ENCODE measurements at places on chromosomes 1 and 21.

- DNase-seq, result no peak
Measured at GRCh38 chr1:211935448-211935970, 99.8 kb downstream of the INTS7 start.

GRCh38 chr1:245645894-245646293, 491.1 kb downstream of the KIF26B start:
- no peak for DNase-seq

DNA sequence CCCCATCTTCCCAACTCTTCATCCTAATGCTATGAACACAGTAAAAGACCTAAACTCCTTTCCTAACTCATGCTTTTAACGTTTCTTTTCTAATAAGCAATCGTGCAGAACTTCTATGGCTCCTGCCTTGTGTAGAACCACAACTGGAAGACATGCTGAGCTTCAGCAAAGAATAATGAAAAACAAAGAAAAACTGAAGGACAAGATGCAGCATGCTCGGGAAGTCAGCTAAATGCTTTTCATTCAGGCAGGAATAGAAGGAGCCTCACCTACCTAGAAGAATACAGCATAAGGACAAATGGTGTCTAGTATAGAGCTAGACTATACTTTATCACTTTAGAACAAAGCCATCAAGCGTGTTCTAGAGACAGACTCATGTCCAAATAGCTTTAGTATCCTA, 45.9 kb downstream of the LUZP1 start:
- DNase-seq, result no peak

DNA sequence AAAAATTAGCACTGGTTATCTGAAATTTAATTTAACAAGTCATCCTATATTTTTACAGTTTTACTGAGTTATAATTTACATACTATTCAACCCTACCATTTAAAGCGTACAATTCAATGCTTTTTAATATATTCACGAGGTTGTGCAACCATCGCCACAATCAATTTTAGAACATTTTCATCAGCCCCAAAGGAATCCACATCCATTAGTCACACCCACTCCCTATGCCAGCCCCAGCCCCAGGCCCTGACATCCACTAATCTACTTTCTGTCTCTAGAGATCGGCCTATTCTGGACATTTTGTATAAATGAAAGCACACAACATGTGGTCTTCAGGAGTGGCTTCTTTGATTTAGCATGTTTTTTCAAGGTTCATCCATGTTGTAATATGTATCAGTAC, 134.7 kb downstream of the PSMG1 start:
- DNase-seq, result no peak

DNA sequence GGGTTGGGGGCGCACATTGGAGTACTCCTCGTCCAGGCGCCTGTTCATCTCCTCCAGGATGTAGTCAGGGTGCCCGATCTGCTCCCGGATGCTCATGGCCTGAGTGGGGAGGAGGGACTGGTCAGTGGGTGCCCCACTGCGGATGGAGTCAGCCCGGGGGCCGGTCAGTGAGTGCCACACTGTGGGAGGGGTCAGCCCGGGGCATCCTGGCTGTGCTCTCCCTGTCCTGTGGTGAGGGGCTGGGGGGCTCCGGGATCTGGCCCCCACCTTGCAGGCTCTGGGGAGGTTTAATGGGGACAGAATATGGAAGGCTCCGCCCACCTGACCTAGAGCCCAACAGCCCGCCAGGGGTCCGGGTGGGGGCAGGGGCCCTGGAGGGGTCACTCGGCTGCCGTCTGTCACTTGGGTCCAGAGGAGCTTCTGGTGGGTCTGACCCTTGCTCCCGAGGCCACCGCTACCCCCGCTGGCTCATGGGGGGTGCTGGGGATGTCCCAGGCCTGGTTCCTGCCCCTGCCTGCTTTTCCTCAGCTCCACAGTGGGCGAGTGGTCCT, 8.8 kb downstream of the PRXL2B start:
- no peak for DNase-seq

GRCh38 chr1:61618193-61618592, 106.7 kb downstream of the TM2D1 start:
- no peak for DNase-seq

DNA sequence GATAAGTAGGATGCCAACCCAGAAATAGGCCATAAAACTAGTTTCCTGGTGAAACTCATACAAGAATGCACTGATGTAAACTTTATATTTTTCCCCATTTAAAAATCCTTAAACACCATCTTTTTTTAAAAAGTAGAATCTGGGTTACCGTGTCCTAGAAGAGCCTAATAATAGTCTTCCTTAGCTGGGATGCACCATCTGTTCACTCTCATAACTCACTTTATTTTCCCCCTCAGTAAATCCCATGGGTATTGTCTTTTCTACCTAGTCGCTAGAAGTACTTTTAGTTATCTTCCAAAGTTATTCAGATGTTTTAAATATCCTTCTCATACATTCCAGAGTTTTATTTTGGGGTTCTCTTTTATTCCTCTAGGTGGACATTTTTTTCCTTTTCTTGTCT, 250.2 kb downstream of the PLA2G4A start:
- no peak for DNase-seq

DNA sequence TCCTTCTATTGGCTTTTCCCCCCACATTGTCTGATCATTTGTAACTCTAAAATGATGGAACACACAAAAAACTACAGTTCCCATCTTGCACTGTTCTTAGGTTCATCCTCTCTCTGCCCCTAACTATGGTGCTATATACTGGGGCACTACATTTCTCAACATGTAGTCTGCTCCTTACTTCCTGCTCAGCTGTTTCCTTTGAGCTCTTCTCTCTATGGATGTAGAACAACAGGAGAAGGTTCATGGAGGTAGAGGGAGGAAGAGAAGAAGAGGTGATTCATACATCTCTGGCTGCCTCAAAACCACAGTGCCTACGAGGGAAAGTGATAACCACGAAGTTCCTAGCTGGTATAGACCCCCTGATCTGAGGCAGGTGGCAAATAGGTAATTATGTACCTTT, 7.0 kb upstream of the C1orf146 start:
- no peak for DNase-seq

DNA sequence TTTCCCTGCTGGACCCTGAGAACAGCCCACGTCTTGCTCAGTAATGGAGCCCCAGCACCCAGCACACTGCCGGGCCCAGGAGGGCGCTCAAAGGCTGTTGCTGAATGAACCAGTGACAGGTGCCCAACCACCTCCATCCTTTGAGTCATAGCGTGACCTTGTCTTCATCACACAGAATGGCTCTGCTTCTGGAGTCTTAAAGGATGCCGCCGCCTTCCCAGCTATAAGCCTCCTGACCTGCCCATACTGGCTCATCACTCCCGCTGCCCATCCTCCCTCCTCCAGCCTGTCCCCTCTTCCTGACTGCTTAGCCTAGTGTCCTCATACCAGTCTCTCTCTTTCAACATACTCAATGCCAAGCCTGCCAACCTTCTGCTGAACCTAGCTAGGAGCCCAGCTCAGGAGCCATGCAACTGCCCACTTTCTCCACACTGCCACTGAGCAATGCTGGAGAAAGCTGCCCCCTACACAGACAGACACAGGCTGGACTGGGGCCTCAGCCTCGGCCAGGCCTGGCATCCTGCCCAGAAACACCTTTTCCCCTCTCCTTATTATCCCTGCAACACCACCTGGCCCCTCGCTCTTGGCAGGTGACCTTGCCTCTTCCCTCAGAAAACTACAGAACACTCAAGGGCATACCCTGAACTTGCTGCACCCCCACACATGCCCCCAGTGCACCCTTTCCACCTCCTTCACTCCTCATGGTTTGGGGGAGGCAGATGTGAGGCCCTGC, 14.1 kb downstream of the TTC39A start:
- no peak for DNase-seq

DNA sequence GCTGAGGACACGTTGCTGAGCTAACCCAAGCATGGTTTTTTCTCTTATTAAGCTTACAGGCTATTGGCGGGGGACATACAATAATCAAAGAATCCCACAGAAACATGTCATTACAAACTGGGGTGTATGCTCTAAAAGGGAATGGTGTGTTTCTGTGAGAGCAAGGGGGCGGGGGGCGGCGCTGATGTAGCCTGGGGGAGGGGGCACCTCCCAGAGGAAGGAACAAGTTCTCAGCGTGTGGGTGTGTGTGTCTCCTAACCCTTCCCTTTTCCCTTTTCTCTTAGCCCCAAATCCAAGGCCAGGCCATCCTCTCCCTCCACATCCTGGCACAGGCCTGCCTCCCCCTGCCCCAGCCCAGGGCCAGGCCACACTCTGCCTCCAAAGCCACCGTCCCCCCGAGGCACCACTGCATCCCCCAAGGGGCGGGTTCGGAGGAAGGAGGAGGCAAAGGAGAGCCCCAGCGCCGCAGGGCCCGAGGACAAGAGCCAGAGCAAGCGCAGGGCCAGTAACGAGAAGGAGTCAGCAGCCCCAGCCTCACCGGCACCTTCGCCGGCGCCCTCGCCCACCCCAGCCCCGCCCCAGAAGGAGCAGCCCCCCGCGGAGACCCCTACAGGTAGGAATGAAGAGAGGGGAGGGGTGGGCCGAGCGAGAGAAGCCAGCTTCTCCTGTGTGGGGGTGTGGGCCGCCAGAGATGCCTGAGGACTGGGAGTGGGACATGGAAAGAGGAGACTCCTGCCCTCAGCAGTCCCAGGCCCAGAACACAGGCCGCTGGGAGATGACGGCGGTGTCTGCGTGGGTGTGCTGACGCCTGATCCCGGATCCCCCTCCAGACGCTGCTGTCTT, 21.9 kb downstream of the MAP7D1 start:
- no peak for DNase-seq

DNA sequence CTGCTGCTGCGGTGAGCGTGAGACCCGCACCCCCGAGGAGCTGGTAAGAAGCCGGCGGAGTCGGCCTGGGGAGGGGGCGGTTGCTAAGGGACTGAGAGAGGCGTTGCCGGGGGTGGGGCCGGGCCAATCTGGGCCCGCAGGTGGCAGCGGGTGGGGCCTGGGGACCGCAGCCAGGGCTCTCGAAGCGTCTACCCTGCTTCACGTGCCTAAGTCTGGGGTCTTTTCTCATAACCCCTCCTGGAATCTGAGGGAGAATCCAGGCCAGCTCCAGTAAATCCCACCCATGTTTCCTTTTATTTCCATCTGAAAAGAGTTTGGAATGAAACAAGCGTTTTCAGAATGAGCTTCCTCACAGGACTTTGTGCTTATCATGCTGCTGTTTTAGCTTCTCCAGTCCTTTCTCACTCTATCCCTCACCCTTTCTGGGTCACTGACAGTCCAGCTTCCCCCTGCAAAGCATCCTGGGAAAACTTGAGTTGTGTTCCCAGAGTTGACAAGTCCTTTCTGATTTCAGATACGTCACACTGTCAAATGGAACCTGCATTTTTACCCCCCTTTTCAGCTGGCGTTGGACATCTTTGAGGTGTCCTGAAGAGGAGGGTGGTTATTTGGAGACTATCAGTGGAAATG, 431 bp downstream of the CLCN6 start:
- DNase-seq, result no peak

DNA sequence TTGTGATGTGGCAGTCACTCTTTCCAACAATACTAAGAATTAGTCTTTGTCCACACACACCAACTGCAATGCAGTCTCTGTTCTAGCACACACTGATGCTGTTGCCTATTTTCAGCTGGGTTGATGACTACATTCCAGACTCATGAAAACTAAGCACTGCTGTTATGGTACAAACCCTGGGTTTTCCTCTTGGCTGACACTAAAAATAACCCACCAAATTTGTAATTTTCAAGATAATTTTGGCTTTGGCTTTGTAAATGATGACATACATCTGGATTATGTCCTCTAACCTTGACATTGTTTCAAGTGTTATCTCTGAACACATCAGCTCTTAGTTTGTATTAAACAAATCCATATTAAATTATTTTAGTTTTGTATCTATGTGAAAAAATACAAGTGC, 444.8 kb downstream of the PTPRC start:
- DNase-seq, result no peak

DNA sequence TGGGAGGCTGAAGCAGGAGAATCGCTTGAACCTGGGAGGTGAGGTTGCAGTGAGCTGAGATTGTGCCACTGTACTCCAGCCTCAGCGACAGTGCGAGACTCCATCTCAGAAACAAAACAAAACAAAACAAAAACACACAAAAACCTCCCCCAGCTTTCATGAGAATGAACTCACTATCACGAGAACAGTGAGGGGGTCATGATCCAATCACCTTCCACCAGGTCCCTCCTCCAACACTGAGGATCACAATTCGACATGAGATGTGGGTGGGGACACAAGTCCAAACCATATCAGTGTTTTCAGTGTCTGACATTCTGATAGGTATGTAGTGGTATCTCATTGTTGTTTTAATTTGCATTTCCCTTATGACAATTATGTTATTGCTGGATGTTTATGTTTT, 31.5 kb upstream of the DYRK1A start:
- DNase-seq, result no peak

GRCh38 chr1:21633141-21633755, 35.9 kb downstream of the RAP1GAP start:
- DNase-seq, result no peak

- DNase-seq, result no peak
Measured at GRCh38 chr1:201072922-201073321, 39.3 kb downstream of the CACNA1S start.
